Motor neuron (in vitro differentiated cells): ENCODE measurements at places on chromosomes 11 and 22. TPM values are rescaled to one million over a fixed set of nuclear protein-coding genes. Genes with fewer than 3 reads are reported as not detected.

DNA sequence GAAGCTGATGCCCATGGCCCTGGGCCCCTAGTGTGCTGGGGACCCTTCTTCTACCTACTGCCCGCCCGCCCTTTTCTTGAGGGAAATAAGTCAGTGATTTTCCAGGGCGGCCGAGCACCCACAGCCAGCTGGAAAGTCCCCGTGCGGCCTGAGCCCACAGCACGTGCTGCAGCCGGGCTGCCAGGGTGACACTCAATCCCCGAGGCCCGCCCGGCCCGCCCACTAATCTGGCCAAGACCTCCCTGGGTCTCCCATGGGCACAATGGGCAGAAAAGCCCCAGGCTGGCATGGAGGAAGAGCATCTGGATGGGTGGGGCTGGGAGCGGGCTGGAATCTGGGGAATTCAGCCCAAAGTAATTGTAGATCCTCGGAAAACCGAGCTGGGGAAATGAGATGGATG is 24.8 kb downstream of the WNT7B start:
- ATAC-seq: no peak

GRCh38 chr22:37150701-37151100 is 985 bp upstream of the IL2RB start:
- no peak for ATAC-seq

DNA sequence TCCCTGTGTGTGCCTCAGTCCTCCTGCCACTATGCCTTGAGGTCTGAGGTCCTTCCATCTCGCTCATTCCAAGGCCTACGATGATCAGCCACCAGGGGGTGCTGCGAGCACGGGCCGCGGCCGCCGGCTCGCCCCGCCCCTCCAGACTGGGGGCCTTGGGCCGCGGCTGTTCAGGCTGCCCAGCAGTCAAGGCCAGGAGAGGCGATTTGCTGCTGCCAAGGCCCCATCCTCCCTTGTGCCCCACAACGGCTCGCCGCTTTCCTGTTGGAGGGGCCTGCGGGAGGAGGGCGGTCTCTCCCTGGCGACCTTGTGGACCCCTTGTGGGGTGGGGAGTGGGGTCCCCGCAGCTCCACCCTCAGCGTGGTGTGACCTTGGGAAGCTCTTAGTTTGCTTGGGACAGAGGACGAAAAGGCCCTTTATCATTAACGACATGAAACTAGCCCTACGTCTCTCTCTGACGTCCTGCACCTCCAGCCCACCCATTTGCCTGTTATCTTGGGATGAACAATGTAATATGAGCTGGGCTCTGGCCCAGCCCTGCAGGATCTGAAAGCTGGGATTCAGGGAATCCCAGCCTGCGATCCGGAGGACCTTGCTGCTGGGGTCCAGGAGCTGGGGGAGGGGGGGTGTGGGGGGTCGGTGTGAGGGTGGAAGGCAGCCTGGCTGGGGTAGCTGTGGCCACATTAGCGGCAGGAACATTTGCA is 5.3 kb upstream of the GALR3 start:
- ATAC-seq: peak; percentile 68

DNA sequence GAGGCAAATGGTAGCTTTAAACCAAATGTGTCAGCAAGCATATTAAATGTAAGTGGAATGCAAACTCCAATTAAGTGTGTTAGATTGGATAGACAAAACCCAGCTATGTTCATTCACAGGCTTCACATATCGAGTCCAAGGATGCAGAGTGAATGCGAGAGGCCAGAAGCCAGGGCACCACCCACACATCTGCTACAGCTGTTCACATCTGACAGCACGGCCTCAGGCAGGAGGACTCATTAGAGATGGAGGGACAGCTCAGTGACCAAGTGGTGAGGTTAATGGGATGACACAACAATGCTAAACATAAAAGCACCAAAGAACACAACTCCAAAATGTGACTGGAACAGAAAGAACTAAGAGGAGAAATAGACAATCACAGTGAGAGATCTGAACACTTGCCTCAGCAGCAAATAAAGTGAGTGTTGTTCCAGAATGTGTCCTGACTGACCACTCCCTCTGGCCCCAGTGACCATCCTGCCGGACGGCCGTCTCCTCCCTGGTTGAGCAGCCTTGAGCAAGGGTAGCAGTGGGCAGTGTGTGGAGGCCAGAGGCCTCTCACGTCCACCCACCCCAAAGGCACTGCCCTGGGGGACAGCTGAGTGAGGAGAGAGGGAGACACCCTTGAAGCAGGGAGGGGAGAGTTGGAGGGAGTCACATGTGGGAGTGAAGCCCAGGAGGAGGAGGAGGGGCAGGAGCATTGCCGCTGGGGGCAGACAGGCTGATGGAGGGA is 23.8 kb downstream of the ALG12 start:
- ATAC-seq: no peak

- peak; percentile 72 for ATAC-seq
Measured at GRCh38 chr11:104134745-104135144, 29.2 kb downstream of the PDGFD start.

BACE1 gene
- 28.5 and 29.4 TPM in 2 replicates for total RNA-seq

DNA sequence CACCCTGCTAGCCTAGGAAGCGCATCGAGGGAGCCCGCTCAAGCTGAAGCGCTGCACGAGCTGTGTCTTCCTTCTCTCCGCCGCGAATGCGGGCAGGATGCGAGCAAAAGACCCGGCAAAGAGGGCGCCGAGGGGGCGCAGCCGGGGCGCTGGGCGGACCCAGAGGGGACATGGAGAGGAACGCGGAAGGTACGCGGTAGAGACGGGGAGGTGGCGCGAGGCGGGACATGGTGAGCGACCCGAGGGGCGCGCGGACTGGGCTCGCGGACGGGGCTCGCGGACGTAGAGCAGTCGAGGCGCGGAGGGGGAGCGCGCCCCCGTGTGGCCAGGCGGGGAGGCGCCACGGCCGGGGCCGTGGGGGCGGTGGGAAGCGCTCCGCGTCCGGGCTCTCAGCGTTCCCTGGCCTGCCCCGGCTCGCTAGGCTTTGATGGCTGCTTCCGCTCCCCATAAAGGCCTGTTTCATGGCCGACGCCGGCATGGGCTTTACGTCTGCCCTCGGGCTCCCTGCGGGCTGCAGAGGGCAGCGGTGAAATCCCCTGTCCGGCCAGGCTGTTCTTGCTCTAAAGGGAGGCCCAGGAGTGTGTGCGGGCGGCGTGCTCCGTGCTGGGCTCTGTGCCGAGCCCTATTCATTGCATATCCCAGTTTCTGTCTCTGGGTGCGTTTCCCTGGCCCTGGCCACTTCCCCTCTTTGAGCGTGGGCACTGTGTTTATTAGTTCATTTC is 31.2 kb upstream of the TRIM29 start:
- ATAC-seq: peak; percentile 82

DNA sequence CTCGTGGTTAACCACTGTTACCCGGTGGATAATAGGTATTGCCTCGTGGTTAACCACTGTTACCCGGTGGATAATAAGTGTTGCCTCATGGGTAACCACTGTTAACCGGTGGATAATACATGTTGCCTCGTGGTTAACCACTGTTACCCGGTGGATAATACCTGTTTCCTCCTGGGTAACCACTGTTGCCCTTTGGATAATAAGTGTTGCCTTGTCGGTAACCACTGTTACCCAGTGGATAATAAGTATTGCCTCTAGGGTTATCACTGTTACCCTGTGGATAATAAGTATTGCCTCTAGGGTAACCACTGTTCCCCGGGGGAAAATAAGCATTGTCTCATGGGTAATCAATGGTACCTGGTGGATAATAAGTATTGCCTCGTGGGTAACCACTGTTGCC is 15.0 kb upstream of the NXPE4 start:
- ATAC-seq: no peak

- no peak for ATAC-seq
Measured at GRCh38 chr11:14417617-14418374, 58.8 kb upstream of the RRAS2 start.

ALDH3B1 gene
- total RNA-seq: 4.2 and 5.5 TPM in 2 replicates

GRCh38 chr11:75236062-75236461 is 4.5 kb upstream of the TPBGL start:
- no peak for ATAC-seq

ADAMTS15 gene
- 9.4 and 9.6 TPM in 2 replicates for total RNA-seq

- ATAC-seq: peak; percentile 4
Measured at GRCh38 chr11:70397336-70397982, 870 bp upstream of the CTTN start.

DNA sequence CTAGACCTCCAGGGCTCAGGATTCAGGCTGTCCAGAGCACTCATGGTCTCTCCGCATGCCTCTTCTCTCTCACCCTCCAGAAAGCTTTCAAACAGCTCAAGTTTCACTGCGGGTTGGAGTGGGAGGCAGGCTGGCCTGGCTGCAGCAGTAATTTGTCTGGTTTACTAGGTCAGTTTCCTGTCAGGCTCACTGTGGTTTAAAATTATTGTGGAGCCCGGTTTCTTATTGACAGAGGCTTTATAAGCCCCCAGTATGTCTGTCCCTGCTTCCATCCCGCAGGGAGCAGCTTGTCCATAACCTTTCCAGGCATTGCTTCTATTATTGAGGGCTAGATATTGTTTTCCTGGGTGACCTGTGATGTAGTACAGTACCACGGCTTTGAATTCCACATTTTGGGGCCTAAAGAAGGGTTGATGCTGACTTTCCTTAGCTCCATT is 235.3 kb upstream of the SORL1-AS1 start:
- ATAC-seq: no peak

DNA sequence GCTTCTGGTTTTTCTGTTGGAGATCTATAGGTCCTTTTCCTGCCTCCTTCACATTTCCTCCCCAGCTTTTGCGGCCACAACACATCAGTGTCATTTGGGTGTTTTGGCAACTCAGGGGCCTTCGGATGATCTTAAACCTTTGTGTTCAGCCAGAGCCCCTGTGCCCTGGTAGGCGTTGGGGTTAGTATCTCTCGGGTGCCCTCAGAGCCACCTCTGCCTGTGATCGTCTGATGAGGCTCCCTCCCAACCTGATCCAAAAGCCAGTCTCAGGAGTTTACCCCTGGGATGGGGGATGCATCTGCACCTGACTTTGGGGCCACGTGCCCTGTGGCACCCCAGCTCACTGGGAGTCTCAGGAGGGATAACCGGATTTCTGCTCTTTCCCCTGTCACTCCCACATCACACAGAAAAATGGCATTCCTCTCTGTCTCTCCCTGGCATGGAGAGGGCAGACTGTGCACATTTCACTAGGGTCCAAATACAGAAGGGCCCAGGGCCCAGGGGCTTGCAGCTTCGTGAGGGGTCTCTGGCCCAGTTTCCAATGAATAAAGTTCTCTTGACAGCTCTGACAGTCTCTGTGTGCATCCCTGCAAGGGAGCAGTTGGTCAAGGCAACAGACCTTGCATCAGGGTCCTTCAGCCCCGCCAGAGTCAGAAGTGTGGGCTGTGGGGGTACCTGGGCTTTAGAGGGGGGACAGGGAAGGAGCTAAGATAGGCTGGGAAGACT is 2.6 kb downstream of the RNF26 start:
- ATAC-seq: no peak

RBMXL2 gene
- 0.19 and 0.38 TPM in 2 replicates for total RNA-seq

DNA sequence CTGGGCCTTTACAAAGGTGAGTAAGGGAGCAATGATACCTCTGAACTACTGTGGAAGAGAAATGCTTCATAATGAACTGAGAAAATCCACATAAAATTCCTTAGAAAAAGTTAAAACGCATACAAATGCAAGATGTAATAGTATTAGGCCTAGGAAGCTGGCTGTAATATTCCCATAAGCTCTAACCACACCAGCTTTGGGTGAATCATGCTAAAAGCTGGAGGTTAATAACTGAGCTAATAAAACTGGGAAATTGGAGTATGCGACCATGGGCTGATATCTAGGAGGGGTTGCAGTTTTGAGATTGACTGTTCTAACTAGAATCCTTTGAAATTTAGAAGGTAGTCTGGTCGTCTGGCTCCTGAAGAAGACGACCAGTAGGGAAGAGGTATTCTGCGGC is 28.6 kb upstream of the RCE1 start:
- ATAC-seq: no peak

HEPN1 gene
- 0.16 TPM in 1 of 2 replicates, not detected in the other for total RNA-seq

DNA sequence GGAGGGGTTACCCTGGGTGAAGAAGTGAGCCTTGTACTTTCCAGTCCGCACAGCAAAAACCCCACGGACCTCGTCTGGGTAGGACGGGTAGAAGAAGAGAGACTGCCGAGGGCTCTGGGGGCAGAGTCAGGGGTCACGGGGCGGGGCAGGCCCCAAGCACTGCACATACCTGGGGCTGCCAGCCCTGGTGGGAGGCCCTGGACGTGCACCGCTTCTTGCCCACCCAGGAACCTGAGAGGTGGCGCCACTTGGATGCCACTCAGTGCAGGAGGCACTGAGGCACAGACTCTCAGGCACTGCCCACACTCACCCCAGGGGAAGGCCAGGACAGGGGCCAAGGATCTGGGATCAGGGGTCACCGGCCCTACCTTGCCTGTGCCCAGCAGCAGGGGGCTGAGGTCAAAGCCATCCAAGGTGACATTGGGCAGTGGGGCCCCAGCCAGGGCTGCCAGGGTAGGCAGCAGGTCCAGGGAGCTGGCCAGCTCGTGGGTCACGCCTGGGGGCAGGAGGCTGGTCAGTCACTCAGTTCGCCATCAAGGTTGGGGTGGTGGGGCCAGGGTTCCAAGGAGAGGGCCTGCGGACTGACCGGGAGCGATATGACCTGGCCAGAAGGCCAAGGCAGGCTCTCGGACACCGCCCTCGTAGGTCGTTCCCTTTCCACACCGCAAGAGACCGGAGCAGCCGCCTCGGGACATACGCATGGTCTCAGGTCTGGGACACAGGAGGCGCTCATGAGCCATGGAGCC is 2.2 kb downstream of the ARSA start:
- ATAC-seq: no peak

ROM1 gene
- 8.2 and 9.0 TPM in 2 replicates for total RNA-seq

SOX6 gene
- total RNA-seq: 3.5 and 4.2 TPM in 2 replicates

DNA sequence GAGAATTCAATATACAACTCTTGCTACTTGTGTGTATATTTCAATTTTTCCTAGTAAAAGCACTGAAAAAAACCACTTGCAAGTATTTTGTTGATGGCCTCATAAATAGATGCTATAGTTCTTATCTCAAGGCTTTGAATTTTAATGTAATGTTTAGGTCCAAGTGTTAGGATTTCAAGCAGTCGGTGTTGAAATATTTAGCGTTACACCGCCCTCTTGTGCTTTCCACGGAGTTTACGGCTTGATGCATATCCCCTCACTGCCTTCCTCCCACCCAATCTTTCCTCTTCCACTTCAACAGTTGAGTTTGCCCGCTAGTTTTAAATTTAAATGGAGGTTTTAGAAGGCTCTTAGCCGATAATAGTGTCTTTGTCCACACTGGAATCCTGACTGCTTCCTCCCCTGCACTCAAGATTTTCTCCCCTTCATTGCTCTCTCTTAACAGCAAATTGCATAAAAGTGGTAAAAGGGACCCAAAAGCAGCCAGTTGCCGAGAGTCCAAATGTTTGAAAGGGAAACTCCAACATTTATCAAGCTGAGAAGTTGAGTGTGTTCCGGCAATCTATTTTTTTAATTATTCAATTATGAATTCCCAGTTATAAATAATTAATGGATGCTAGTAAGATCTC is 25.9 kb upstream of the HTATIP2 start:
- no peak for ATAC-seq

DNA sequence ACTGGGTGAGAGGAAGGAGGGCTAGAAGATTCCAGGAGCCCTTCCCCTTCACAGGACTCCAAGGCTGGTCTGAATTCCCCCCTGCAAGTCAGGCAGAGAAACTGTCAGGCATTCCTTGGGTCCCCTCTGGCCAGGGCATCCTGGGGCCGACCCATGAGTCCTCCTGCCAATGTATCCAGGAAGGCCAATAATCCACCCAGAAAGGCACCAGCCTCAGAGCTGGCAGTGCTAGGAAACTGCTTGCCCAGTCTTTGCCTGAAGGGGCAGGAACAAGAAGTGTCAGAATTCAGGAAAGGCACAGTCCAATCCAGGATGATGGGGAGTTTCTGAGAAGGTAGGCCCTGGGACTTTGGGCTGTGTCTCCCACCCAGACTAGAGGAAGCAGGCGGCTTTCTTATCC is 41.0 kb downstream of the BUD13 start:
- ATAC-seq: no peak
